ENCODE measurements at places on chromosomes 16 and 17.

GRCh38 chr17:57461082-57461481 lies 204.8 kb downstream of the MSI2 start:
- peak; percentile 60 for DNase-seq

- DNase-seq = no peak
Observed at GRCh38 chr17:1753767-1754429, 8.0 kb upstream of the SERPINF1 start.

DNA sequence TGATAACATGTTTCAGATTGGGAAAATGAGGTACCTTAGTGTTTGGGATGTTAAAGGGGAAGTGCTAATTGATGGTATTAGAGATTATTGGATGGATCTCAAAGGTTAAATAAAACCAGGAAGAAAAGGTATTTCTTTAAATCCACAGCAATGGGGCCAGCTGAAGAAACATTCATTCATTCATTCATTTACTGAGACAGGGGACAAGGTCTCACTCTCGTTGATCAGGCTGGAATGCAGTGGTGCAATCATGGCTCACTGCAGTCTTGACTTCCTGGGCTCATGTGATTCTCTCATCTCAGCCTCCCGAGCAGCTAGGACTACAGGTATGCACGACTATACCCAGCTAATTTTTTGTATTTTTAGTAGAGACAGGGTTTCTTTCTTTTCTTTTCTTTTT lies 19.8 kb downstream of the EARS2 start:
- no peak for DNase-seq

DNA sequence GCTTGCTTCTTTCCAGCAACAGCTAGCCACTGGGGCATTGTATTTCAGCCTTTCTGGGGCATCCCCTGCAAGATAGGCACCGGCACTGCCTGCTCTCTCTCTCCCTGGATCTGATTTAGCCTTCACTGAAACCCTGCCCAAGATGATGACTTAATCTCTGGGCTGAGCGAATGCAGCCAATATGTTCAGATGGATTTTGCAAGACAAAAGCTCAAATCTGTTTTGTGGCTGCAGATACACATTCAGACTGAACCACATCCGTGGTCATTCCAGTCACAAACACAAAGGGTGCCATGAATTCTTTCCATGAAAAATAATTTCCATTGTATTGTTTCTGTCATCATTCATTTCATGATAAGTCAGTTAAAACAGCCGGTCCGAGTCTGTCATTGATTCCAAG lies 24.2 kb downstream of the SOST start:
- peak; percentile 78 for DNase-seq

- no peak for DNase-seq
Observed at GRCh38 chr17:77848257-77848656, 110.2 kb upstream of the TNRC6C start.

- no peak for DNase-seq
Observed at GRCh38 chr16:30603945-30604315, 6.3 kb downstream of the ZNF689 start.
